Activated T-cell treated with anti-CD3 and anti-CD28 coated beads for 4 hours (primary cell): ENCODE measurements at places on chromosomes 6 and 20.

- DNase-seq = no peak
Observed at GRCh38 chr20:62554214-62554897, 78.6 kb upstream of the GATA5 start.

GRCh38 chr6:75691012-75691411, 58.0 kb upstream of the MYO6 start:
- no peak for DNase-seq

DNA sequence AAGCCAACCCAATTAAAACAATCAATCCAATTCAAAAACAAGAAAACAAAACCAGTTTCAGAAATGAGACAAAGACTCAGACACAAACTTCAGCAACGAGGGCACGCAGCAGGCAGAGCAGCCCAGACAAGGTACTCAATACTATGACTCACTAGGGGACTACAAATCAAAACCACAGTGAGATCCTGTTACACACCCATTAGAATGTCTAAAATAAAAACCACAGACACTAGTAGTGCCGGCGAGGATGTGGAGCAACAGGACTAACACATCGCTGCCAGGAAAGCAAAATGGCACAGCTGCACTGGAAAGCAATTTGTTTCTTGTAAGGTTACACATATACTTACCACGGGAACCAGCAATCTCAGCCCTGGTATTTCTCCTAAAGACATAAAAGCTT, 28.4 kb upstream of the MAS1L start:
- no peak for DNase-seq

DNA sequence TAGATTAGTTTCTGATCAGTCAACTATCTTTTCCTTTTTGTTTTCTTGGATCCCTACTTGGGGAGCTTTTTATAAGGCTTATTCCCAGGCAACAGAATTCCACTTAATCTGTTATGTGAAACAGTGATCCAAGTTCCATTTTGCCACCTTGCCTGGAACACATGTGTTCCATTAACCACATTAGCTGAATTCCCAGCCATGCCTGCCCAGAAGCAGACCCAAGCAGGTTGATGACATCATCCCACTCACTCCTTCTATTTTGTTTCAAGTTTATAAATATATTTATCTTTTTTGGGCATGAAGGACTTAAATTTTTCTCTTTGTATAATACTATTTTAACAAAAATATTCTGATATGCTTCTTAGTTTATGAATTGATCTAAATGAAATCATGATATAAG, 587.4 kb downstream of the GRIK2 start:
- no peak for DNase-seq

DNA sequence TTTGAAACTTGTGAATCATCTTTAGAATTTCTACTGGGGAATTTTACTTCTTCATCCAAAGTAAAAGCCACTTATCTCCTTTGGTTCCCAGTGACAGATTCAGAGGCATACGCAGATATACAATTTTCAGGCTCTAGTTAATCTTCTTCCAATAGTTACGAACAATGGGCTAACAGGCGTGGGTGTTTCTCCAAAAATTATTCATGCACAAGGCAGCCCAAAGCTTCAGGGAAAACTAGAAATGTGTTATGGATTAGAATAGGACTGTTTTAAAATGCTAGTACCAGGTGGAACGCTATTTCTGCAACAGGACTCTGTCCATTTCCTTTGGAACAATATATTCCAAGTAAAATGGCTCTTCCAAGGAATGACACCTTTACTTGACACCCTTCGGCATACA, 102.2 kb downstream of the ZNF217 start:
- DNase-seq = no peak

DNA sequence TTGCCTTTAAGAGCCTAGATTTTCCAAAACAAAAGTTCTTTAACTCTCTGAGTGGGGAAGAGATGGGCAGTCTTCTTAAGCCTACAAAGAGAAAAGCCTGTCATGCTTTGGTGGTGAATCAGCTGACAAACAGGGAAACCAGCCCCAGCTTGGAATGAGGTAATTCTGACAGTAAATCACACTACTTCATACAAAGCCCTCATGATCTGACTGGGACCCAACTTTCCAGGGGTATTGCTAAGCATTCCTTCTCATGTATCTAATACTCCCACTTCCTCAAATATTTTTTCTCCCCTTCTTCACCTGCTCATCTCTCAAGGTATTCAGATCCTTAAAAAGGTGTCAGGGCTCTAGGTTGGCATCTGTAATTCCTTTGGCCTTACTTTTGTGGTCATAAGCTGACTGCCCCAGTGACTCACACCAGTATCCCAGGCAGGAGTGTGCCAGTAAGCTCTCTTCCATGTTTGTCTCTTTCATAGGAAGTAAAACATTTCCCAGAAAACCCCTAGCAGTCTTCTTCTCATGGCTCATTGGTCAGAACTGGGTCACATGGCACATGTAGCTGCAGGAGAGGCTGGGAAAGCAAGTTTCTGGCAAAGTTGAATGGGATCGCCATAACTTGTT, 15.0 kb upstream of the TBC1D22B start:
- DNase-seq = no peak

GRCh38 chr20:38208088-38208487, 43.0 kb upstream of the TGM2 start:
- DNase-seq = no peak

GRCh38 chr20:13085275-13085674, 76.5 kb downstream of the SPTLC3 start:
- no peak for DNase-seq

- no peak for DNase-seq
Observed at GRCh38 chr6:14964556-14965270, 281.2 kb upstream of the JARID2 start.

DNA sequence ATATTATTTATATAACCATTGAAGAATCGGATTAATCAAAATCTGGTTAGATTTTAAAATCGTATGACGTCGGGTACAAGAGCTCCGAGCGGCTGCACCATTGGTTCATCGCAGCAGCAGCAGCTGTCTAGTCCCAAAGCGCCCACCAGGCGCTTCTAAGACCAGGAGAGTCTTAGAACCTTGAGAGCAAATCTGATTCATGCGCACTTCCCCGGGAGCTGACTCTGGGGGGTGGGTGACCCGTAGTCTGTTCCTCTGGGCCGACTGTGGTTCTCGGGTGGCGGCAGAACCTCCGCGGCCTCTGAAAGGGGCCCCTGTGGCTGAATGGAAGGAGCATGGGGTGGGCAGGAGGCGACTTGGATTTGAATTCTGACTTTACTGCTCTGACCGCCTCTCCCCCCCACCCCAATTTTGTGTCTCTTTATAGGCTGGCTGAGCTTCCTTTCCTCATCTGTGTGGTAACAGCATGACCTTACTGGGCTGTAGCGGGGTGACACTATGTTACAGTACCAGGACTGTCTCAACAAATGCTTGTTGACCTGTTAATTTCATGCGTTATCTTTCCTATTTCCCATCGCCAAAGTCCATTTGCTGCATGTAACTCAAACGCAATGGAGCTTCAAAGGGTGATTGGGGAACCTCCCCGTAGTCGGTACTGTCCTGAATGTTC, 119.7 kb downstream of the RTN4IP1 start:
- DNase-seq = no peak

DNA sequence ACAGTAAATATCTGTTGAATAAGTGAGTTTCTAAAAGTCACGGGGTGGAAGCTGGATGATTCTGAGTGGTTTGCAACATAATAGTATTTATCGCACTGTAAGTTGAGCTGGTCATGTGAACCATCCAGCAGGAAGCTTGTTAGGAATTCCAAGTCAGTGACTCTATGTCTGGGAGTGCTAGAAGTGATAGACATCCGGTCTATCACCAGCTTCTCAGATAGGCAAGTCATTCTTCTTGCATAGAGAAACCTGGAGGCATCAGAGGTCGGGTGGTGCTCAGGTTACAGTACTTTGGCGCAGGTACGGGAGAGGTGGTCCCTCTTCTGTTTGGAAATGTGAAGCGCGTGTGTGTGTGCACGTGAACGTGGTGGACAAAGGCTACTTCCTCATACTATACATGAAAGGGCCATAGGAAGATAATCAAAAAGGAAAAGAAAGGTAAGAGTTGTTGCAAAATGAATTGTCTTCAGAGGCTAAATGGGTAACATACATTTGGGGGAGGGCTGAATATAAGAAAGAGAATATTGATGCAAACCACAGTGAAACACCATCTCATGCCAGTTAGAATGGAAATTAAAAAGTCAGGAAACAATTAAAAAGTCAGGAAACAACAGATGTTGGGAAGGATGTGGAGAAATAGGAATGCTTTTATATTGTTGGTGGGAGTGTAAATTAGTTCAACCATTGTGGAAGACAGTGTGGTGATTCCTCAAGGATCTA, 299.3 kb upstream of the ZFP64 start:
- no peak for DNase-seq

GRCh38 chr6:31826793-31827285, 699 bp upstream of the HSPA1B start:
- DNase-seq = no peak

DNA sequence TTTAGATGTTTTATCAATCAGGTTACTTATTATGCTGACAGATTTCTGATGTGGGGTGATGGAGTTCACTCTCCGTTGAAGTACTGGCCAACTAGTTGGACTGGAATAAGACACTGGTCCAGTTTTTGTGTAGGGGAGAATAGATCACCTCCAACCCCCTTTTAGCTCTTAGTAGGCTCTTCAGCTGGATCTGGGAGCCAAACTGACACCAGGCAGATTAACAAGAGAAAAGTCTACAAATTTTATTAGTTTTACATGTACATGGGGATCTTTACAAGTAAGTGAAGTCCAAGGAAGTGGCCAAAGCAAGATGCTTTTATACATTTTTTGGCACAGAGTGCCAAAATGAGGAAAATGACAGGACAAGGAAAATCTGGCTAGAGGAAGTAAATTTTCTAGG, 107.1 kb downstream of the UBE3D start:
- DNase-seq = no peak

DNA sequence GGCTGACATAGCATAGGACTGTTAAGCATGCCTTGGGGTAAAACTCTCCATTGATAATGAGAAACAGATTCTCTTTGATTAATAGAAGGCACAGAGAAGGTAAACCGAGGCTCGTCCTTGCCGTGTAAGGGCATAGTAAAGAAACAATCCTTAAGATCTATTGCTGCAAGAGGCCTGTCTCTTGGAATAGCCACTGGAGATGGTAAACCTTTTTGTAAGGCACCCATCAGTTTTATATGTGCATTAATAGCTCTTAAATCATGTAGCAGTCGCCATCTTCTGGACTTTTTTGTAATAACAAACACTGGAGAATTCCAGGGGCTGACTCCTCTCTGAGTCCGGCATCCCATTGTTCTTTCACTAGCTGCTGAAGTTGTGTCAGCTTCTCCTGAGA, 8.4 kb upstream of the ABHD12 start:
- DNase-seq = no peak
